Activated T-helper 2 cell treated with anti-CD3 and anti-CD28 coated beads, Interferon-gamma antibody, Interleukin-2, Interleukin-4, amounts not matched to agents 10 μg/mL and 5 μg/mL and 100 μg/mL, durations not matched to agents 14 hours and 24 hours and 36 hours (primary cell): ENCODE measurements at places on chromosomes 5 and 9. TPM values are rescaled to one million over a fixed set of nuclear protein-coding genes. Genes with fewer than 3 reads are reported as not detected.

- no peaks in the 10 kb centered on the region for H3K36me3 ChIP-seq
- H3K27me3 ChIP-seq, result peaks cover 7% of the 10 kb centered on the region
- peaks cover 1% of the 10 kb centered on the region for H3K4me1 ChIP-seq
- no peak overlapping the region for H3K27ac ChIP-seq
- DNase-seq, result no peak
Measured at GRCh38 chr5:178360222-178360925, 127.8 kb upstream of the PHYKPL start.

DNA sequence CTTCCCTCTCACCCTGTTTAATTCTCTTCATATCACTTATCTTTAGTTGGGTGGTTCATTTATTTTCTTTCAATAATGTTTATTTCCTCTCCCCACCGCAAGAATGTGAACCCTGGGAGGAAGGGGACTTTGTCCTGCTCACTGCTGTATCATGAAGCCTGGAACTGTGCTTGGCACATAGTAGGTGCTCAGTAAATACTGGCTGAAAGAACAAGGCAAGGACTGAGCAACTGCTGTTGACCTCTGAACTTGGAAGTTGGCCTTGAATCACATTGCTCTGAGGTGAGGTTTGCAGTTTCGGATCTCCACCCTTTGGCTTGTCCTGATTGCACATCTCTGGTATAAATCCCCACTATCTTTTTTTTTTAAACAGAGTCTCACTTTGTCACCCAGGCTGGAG is 22.0 kb upstream of the PTGS1 start:
- H3K27ac ChIP-seq, result no peak overlapping the region
- H3K36me3 ChIP-seq, result no peaks in the 10 kb centered on the region
- peaks cover 41% of the 10 kb centered on the region for H3K27me3 ChIP-seq
- no peak overlapping the region for H3K4me3 ChIP-seq

GRCh38 chr9:117734523-117735314 is 30.5 kb downstream of the TLR4 start:
- DNase-seq, result no peak
- H3K36me3 ChIP-seq, result no peaks in the 10 kb centered on the region
- peaks cover 9% of the 10 kb centered on the region for H3K27me3 ChIP-seq
- H3K4me1 ChIP-seq, result no peaks in the 10 kb centered on the region
- H3K4me3 ChIP-seq, result no peak overlapping the region

DNA sequence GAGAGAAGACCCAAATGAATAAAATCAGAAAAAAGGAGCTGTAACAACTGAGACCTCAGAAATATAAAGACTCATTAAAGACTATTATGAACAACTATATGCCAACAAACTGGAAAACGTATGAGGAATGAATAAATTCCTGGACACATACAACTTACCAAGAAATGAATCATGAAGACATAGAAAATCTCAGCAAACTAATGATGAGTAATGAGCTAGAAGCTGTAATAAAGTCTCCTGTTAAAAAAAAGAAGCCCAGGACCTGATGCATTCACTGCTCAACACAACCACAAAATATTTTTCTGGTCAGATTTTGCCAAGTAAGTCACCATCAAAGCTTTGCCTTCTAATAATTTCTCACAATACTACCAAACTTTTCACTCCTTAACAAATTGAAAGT is 666.7 kb downstream of the LRRC70 start:
- H3K4me3 ChIP-seq, result no peak overlapping the region
- H3K36me3 ChIP-seq, result no peaks in the 10 kb centered on the region
- no peaks in the 10 kb centered on the region for H3K4me1 ChIP-seq
- DNase-seq, result no peak
- H3K27me3 ChIP-seq, result no peaks in the 10 kb centered on the region

- H3K4me1 ChIP-seq, result no peaks in the 10 kb centered on the region
- no peaks in the 10 kb centered on the region for H3K27me3 ChIP-seq
- H3K36me3 ChIP-seq, result no peaks in the 10 kb centered on the region
- no peak overlapping the region for H3K27ac ChIP-seq
- no peak overlapping the region for H3K4me3 ChIP-seq
Measured at GRCh38 chr5:144307736-144308135, 137.1 kb downstream of the KCTD16 start.

DNA sequence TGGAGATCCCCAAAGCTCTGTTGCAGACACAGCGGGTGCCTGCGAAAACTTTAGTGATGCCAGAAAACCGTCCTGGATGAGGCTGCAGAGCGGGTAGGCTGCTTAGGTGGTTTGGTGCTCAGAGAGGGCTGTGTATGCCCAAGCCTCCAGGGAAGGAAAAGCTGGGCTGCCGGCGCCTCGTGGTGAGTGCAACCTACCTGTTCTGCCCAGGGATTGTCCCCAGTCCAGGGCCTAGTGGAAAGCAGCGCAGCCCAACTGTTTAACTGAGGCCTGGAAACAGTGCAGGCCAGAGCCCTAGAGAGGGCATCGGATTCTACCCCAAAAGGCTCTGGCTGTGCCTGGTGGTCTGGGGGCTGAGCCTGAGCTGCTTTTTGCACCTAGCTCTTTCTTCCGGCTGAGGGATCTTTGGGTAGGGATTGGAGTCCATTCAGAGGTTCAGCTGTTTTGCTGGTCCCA is 2.8 kb downstream of the LMX1B start:
- peaks cover 74% of the 10 kb centered on the region for H3K27me3 ChIP-seq
- H3K36me3 ChIP-seq, result no peaks in the 10 kb centered on the region
- H3K27ac ChIP-seq, result no peak overlapping the region
- no peak overlapping the region for H3K4me3 ChIP-seq

- H3K27me3 ChIP-seq, result no peaks in the 10 kb centered on the region
- peak overlapping the region; percentile 79 for H3K27ac ChIP-seq
- H3K4me3 ChIP-seq, result no peak overlapping the region
- peaks cover 5% of the 10 kb centered on the region for H3K36me3 ChIP-seq
Measured at GRCh38 chr9:84759300-84759750, 89.8 kb downstream of the NTRK2 start.

- no peak overlapping the region for H3K27ac ChIP-seq
- peaks cover 12% of the 10 kb centered on the region for H3K4me1 ChIP-seq
- H3K36me3 ChIP-seq, result peaks cover 86% of the 10 kb centered on the region
- no peak for DNase-seq
Measured at GRCh38 chr9:92061184-92061583, 54.0 kb downstream of the SPTLC1 start.

DNA sequence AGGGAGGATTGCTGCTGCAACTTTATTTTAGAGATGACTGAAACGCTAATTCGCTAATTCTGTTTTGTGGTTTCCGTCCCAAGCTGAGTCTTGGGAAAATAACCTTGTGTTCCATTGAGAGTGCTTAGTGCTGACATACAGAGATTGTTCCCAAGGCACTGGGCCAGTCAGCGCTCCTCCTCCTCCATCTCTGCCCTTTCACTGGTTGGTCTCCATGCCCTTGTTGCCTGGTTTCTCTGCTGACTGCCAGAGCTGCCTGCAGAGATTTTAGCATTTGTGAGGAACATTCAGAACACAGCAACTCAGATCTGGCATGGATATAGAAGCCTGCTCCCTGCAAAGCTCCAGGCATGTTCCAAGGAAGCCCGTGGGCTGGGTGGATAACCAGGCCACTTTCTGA is 126.0 kb upstream of the IRX2 start:
- H3K27ac ChIP-seq, result no peak overlapping the region
- H3K4me1 ChIP-seq, result no peaks in the 10 kb centered on the region
- H3K27me3 ChIP-seq, result no peaks in the 10 kb centered on the region

DNA sequence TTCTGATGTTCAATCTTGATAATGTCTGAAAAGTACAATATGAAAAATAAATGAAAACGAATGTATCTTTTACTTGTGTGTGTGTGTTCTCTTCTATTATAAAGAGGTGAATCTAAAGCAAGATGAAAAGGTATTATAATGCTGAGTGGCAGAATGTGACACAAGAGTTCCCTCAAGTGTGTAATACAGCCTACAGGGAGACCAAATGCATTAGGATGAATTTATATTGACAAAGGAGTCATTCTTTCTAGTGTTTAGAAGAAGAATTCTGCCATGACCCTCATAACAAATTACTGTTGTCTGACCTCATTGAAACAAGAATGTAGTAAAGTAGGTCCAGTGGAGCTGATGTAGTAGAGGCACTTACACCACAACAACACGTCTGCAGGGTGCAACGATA is 1119.0 kb upstream of the CDH10 start:
- H3K4me1 ChIP-seq, result no peaks in the 10 kb centered on the region
- no peak overlapping the region for H3K4me3 ChIP-seq
- DNase-seq, result no peak
- no peak overlapping the region for H3K27ac ChIP-seq

ZNF883 gene
- total RNA-seq, result 0.16 TPM in 1 of 2 replicates, not detected in the other

DNA sequence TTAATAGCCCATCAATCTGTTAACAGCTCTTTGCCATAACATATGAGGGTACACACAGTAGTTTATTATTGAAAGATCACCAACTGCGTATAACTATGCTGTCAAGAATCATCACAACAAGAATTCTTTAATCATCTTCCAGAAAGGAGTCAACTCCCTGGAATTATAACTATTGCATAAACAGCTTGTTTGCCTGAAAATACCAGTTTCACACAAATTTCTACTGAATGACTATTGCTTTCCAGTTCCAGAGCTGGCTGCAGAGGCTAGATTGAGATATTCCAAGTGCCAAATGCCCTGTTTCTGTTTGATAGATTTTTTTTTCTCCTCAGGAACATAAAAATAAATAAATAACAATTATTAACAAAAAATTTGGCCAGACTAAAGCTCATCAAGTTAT is 444.7 kb downstream of the TLE1 start:
- no peak overlapping the region for H3K27ac ChIP-seq
- no peaks in the 10 kb centered on the region for H3K27me3 ChIP-seq
- DNase-seq, result no peak
- no peak overlapping the region for H3K4me3 ChIP-seq

- H3K36me3 ChIP-seq, result no peaks in the 10 kb centered on the region
- H3K4me1 ChIP-seq, result peaks cover 6% of the 10 kb centered on the region
- no peaks in the 10 kb centered on the region for H3K27me3 ChIP-seq
- DNase-seq, result no peak
Measured at GRCh38 chr9:72165821-72166547, 16.7 kb downstream of the GDA start.

GRCh38 chr5:133612249-133612860 is at the start of gene FSTL4:
Gene FSTL4, minus strand, starts transcription at chr5:133612541.
- peaks cover 5% of the 10 kb centered on the region for H3K4me1 ChIP-seq
- no peak for DNase-seq
- peaks cover 70% of the 10 kb centered on the region for H3K27me3 ChIP-seq
- no peak within 1 kb of the TSS for H3K27ac ChIP-seq
- H3K4me3 ChIP-seq, result peak within 1 kb of the TSS; percentile 38

GRCh38 chr5:95080030-95080429 is 204.9 kb downstream of the MCTP1 start:
- H3K4me3 ChIP-seq, result no peak overlapping the region
- peaks cover 26% of the 10 kb centered on the region for H3K27me3 ChIP-seq
- no peaks in the 10 kb centered on the region for H3K36me3 ChIP-seq
- peaks cover 13% of the 10 kb centered on the region for H3K4me1 ChIP-seq
- H3K27ac ChIP-seq, result no peak overlapping the region

- H3K27me3 ChIP-seq, result no peaks in the 10 kb centered on the region
- no peak overlapping the region for H3K4me3 ChIP-seq
- no peaks in the 10 kb centered on the region for H3K36me3 ChIP-seq
Measured at GRCh38 chr5:109451146-109451545, 41.4 kb upstream of the PJA2 start.

DNA sequence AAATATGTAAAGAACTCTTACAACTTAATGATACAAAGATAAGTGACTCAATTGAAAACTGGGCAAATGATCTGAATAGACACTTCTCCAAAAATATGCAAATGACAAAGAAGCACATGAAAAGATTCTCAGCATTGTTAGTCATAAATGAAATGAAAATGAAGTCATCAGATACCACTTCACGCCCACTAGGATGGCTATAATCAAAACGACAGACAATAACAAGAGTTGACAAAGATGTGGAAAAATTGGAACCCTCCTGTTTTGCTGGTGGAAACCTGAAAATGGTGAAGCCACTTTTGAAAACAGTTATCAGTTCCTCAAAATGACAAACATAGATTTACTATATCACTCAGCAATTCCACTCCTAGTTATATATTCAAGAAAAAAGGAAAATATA is 7.9 kb upstream of the SYK start:
- H3K27ac ChIP-seq, result no peak overlapping the region
- H3K27me3 ChIP-seq, result peaks cover 26% of the 10 kb centered on the region
- H3K36me3 ChIP-seq, result no peaks in the 10 kb centered on the region
- H3K4me1 ChIP-seq, result no peaks in the 10 kb centered on the region
- H3K4me3 ChIP-seq, result no peak overlapping the region

GRCh38 chr5:149552553-149553160 is 1.4 kb upstream of the CSNK1A1 start:
- peaks cover 27% of the 10 kb centered on the region for H3K36me3 ChIP-seq
- H3K27ac ChIP-seq, result no peak overlapping the region
- no peaks in the 10 kb centered on the region for H3K27me3 ChIP-seq
- DNase-seq, result no peak

GRCh38 chr9:131068076-131068816 is 28.1 kb upstream of the AIF1L start:
- no peaks in the 10 kb centered on the region for H3K27me3 ChIP-seq
- no peak overlapping the region for H3K27ac ChIP-seq
- H3K36me3 ChIP-seq, result no peaks in the 10 kb centered on the region
- H3K4me3 ChIP-seq, result no peak overlapping the region
- no peak for DNase-seq

DNA sequence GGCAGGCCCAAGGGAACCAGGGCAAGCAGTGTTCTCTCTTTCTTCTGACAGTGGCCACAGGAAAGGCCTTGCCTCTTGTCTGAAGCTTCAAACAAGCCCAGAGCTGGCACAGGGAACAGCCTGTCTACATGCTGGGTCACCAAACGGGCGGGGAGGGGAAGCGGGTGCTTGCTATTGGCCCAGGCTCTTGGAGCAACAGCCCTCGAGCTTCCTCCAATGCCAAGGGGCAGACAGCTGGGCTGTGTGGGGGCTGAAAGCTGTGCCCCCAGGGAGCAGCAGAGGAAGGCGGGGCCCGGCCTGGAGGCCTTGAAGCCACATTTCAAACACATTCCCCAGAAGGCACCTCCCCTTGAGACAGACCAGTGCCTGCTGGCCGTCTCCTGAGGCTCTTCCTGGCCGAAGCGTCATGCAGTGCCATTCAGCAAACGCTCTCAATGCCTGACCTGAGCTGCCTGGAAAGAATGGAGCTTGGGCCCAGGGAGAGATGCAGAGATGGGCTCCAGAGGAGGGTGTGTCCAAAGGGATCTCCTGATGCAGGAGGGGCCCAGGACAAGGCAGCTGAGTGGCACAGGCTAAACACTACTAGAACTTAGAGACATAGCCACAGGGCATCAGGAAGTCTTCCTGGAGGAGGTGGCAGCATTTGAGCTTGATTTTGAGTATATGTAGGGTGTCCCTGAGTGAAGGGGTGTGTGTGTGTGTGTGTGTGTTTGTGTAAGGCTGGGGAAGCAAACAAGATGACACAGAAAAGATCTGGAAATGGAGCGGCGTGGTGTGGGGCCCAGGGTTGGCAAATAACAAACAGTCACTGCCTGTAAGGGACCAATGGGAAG is 2.5 kb downstream of the FIBCD1 start:
- H3K36me3 ChIP-seq, result no peaks in the 10 kb centered on the region
- peaks cover 58% of the 10 kb centered on the region for H3K27me3 ChIP-seq
- no peak overlapping the region for H3K27ac ChIP-seq
- peaks cover 1% of the 10 kb centered on the region for H3K4me1 ChIP-seq
- no peak for DNase-seq

GRCh38 chr5:154363411-154363810 is 82.4 kb upstream of the SAP30L start:
- DNase-seq, result no peak
- H3K4me3 ChIP-seq, result no peak overlapping the region
- no peaks in the 10 kb centered on the region for H3K36me3 ChIP-seq
